AG10803 (cell line): ENCODE measurements at places on chromosomes 1 and 21.

GRCh38 chr1:153957744-153958110 is 685 bp downstream of the CRTC2 start:
- no peak for DNase-seq

GRCh38 chr1:236753964-236754363 is 41.1 kb upstream of the MTR start:
- DNase-seq: no peak

- no peak for DNase-seq
Measured at GRCh38 chr1:8033322-8033721, 7.2 kb upstream of the ERRFI1 start.

GRCh38 chr1:101474039-101474665 is 237.3 kb downstream of the S1PR1 start:
- no peak for DNase-seq
